Skeletal muscle cell (primary cell): ENCODE measurements at places on chromosomes 1 and 21.

DNA sequence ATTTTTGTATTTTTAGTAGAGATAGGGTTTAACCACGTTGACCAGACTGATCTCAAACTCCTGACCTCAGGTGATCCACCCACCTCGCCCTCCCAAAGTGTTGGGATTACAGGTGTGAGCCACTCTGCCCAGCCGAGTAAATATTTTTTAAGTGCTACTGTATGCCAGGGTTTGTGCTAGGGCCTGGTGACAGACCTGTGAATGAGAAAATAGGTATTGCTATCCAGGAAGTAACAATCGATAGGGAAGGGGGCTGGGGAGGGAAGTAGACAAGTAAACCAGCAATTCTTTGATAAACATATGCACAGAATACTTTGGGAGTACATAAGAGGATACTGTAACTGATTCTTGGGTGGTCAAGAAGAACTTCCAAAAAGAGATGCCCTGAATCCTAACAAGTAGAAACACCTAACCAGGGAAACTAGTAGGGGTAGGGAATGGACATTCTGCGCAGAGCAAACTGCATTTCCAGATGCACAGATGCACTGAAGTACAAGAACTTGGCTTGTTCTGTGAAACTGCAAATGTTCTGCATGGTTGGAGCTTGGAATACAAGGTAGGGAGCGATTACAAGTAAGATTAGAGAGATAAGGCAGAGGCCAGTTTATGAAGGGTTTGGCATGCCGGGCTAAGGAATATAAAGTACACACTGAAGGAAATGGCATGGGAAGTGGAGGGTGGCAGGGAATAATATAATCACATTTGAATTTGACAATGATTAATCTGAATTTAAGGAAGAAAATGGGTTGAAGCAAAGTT is 19.0 kb upstream of the DOCK7 start:
- DNase-seq = no peak

- no peak for DNase-seq
These were observed 29.9 kb downstream of the AHCTF1 start for GRCh38 chr1:246901874-246902273.

DNA sequence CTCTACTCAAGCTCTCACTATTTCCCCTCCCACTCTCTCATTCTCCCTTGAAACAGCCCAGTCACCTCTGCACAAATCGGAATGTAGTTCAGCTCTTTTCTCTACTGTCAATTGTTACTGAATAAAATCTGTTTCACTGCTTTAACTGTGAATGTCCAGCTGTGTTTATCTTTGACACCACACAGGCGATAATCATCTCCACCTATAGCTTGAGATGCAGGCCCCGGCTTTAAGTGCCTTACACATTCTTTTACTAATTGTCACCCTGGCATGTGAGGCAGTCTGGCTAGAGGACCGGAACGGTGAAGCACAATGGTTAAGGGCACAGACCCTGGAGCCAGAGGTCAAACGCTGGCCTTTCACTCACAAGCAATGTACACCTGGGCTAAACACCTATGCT is 122.8 kb upstream of the C8B start:
- no peak for DNase-seq

GRCh38 chr1:201713086-201713810 is 115.7 kb upstream of the IPO9 start:
- DNase-seq = peak; percentile 98

GRCh38 chr1:212261361-212261929 is 23.8 kb upstream of the PPP2R5A start:
- DNase-seq = no peak

GRCh38 chr1:176670853-176671252 is 207.9 kb downstream of the PAPPA2 start:
- no peak for DNase-seq

DNA sequence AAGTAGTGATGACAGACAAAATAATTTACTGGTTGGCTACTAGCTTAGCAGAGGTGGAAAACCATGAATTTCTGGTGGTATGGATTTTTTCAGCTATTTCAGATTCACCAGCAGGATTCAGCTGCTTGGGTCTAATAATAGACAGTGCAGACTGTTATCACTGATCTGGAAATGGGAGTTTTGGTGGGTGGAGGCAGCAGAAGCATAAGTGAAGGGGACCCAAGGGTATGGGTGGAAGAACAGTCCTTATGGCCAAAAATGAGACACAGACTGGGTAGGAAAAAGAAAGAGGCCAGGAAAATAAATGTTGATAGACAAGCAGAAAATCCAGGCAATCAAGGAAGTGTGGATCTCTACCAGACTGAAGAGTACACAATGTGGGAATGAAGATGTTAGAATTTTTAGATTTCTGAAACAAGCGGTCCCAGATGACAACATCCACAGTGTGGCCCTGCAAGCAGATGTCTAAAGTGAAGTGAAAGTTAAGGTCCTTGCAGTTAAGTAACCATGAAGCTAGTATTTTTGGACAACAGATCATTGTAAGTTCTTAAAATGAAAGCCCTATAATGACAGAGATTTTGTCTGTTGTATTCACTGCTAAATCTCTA is 24.7 kb downstream of the LYST start:
- no peak for DNase-seq

- no peak for DNase-seq
These were observed 20.3 kb downstream of the SUSD4 start for GRCh38 chr1:223343692-223344091.

- no peak for DNase-seq
These were observed 58.8 kb downstream of the CASZ1 start for GRCh38 chr1:10737651-10738050.

- no peak for DNase-seq
These were observed 31.1 kb upstream of the CYP4B1 start for GRCh38 chr1:46767649-46768282.

DNA sequence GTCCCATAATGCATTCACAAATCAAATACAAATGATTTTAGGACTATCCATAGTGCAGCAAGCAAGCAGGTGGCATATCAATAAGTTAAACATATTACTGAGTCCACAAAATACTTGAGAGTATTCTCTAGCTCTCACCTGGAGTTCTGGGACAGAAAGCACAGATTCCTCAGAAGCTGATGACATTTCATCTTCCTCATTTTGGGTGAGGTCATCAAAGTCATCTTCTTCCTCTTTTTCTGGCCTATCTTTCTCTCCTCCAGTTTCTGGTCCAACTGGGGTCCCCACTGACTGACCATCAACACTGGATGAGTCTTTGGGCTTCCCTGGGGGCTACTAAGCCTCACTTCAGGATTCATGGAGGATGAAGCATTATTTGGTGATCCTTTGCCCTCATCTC is 38.9 kb downstream of the YY1AP1 start:
- DNase-seq = no peak

DNA sequence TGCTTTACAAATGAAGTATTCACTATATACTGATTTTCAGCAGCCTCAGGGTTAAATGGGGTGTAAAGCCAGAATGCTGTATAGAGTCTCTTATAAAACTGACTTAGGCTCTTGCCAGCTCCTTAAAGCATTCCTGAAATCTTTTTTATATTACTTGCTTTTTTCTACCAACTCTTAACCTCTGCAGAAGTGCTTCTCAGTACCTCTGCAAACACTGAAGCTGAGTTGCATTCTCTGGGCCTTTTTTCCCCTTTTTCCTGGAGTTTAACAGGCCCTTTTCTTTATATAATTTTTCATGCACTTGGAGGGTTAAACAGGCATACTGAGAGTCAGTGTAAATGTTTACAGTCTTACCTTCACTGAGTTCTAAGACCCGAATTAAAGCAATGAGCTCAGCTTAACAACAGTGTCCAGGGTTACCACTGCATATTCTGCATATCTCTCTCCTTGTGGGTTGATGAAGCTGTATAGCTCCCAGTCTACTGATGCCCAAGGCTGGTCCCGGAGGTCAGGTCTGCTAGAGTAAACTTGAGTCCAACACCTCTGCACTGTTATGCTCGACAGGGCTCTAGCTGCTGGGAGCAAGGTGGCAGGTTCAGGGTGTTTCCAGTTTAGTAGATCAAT is 40.9 kb upstream of the CFAP126 start:
- DNase-seq = no peak

GRCh38 chr1:181784039-181784683 is 277.4 kb downstream of the ZNF648 start:
- DNase-seq = no peak

DNA sequence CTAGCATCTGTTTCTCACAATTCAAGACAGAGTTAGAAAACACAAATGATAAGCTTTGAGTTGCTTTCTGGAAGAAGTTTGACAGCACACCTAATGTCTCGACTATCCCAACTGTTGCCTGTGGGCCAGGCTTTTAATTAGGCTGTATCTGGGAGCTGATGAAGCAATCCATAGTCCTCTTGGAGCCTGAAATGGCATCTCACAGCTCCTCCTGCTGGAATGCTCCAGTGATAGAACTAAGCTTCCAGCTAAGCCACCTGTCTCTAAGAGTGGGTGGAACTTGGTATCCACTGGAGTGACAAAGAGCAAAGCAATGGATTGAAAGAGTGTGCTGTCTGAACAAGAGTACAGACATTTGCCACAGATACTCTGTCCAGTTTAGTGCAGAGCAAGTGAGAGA is 605.3 kb upstream of the NR5A2 start:
- DNase-seq = peak; percentile 17

DNA sequence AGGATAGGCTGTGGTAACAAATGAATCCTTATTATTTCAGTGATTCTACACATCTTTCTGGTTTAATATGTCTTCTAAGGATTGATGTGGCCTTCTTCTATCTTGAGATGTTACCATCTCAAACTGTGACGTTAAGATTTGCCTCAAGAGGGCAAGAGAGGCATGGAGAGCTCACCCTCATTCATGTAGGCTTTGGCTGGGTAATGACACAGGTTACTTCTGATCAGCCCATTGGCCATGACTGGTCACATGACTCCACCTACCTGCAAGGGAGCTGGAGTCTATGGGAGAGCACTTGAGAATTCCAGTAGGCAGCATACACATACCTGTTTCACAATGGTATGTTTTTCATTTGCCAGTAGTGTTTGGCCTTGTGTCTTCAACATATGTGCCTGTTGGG is 30.0 kb downstream of the CACHD1 start:
- DNase-seq = no peak

DNA sequence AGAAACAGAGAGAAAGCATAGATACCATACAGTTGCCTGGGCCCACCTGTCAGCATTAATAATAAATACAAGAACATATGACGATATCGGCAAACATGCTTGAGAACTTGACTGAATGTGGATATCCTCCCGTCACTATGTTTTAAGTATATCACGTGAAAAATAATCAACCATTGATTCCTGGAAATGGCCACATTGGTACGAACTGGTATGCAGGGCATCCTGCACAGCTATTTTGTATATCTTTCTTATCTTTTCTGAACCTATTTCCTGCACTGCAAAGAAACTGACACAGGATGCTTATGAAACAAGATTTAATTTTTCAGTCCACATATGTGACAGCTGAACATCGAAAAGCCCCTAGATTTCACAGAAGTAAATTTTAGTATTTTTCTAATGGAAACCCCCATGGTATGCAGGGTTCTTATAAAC is 22.8 kb upstream of the RGS1 start:
- DNase-seq = no peak

DNA sequence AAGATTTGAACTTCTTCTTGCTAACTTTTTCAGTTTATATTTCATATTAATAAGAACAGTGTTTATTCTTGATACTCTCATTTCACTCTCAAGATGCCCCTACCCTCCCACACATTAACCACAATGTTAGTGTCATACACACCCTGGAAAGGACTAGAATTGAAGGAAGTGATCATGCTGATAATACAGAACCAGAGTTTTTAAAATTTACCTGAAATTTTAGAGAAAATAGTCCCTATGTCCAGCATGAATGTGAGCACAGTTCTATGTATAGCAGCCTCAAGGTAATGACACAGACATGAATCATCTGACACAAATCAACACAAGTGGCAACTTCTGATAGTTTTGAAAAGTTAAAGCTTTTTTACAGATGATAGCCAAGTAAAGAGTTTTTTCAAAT is 26.0 kb downstream of the RGS1 start:
- no peak for DNase-seq

DNA sequence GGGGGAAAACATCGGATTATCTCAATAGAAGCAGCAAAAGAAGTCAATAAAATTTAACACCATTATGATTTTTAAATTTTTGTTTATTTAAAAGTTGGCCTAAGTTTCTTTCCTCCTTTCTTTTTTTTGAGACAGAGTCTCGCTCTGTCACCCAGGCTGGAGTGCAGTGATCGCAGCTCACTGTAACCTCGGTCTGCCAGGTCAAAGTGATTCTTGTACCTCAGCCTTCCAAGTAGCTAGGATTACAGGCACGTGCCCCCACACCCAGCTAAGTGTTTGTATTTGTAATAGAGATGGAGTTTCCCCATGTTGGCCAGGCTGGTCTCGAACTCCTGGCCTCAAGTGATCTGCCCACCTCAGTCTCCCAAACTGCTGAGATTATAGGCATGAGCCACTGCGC is 20.9 kb downstream of the SLC2A5 start:
- DNase-seq = no peak

DNA sequence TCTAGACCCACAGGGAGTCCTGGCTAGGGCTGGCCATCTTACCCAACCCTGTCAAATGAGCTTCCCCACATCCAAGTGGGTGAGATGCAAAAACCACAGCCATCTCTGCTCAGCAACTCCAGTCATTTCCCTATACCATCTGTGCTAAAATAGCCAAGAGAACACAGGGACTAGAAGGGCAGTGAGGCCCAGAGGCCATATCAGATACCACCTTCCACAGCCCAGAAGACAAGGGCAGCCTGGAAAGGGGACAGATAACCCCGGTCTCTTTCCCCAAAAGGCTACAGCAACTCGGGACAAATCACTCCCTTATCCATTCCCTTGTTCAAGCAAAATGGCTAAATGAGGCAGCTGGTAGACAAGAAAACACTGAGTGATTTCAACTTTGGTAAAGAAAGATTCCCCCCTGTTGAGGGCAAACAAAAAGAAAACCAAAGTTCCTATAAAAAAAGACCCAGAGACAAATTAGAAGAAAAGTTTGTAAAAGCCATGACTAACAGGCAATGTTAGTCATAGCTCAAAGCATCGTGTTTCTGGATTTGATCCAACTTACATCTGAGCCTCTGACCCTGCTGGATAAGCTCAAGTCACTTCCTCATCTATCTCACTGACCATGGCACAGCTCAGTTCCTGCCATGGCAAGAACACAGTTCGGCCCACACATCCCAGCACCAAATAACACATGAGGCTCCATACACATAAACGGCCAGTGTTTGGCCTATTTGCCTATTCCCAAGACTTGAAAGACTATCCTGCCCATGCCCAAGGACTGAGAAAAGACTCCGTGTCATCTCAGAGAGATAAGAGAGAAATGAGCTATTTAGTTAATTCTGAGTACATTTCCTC is 3.1 kb downstream of the LAMB3 start:
- peak; percentile 89 for DNase-seq

DNA sequence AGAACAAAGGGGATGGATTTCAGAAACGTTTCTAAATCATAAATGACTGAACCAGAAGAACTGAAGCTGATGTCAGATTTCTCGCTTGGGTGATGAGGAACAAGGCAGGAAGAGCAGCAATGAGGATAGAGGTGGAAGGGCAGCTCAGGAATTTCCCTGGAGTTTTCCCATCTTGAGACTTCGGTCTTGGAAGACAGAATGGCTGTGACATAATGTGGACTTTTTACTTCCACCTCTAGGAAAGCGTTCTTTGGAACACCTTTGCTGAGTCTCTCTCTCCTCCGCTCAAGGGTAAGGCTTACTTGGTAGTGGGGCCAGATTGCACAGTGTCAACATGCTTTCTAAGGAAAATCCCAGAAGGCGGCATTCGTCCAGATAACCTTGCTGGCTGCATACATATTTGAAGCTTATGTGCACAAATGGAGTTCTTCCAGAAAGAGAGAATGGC is 36.6 kb downstream of the DEGS1 start:
- no peak for DNase-seq
